ENCODE measurements at places on chromosomes 4 and X. TPM values are rescaled to one million over a fixed set of nuclear protein-coding genes. Genes with fewer than 3 reads are reported as not detected.

DNA sequence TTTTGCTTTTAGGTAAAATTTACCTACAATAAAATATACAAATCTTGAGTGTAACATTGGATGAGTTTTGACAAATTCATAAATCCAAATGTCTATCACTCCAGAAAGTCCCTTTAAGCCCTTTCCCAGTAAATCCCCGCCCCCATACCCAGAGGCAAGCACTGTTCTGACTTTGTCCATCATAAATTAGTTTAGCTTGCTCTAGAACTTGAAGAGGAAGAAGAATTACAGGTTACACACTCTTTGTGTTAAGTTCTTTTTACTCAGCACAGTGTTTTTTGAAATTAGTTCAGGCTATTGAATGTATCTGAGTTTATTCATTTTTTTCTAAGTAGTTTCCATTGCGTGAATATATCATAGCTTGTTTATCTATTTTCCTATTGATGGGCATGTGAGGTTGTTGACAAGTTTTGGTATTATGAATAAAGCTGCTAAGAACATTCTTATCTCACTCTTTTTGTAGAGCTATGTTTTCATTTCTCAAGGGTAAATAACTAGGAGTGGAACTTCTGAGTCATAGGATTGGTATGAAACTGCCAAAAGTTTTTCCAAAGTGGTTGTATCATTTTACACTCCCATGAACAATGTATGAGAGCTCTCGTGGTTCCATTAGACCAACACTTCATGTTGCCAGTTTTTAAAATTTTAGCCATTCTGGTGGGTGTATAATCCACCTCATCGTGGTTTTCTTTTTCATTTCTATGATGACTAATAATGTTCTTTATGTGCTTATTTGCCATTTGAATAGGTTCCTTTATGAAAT is 22.4 kb upstream of the HPSE start:
- no peak for DNase-seq

DNA sequence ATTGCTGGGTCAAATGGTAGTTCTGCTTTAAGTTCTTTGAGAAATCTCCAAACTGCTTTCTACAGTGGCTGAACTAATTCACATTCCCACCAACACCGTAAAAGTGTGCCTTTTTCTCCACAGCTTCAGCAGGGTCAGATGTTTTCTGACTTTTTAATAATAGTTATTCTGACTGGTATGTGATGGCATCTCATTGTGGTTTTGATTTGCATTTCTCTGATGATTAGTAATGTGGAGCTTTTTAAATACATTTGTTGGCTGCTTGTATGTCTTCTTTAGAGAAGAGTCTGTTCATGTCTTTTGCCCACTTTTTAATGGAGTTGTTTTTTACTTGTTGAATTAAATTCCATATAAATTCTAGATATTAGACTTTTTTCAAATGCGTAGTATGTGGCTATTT is 257.5 kb upstream of the ANKRD50 start:
- DNase-seq, result no peak

GRCh38 chr4:33837043-33837838 is 2407.1 kb downstream of the ARAP2 start:
- DNase-seq, result no peak

DNA sequence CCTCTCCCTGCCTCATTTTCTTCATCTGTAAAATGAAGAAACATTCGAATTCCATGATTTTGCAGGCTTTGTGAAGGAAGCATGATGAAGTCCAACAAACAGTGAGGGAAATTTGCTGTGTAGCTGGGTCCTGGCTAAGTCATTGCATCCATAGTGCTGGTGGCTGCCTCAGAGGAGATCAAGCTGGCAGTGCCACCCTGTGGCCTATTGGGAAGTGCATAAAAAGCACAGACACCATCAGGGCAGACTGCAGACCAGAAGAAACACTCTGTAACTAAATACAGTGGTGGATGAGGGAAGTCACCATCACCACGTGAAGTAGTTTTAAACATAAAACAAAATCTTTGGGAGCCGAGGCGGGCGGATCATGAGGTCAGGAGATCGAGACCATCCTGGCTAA is 40.7 kb upstream of the DDX3X start:
- DNase-seq, result no peak

GRCh38 chr4:13178621-13179020 is 305.5 kb downstream of the RAB28 start:
- DNase-seq, result no peak

DNA sequence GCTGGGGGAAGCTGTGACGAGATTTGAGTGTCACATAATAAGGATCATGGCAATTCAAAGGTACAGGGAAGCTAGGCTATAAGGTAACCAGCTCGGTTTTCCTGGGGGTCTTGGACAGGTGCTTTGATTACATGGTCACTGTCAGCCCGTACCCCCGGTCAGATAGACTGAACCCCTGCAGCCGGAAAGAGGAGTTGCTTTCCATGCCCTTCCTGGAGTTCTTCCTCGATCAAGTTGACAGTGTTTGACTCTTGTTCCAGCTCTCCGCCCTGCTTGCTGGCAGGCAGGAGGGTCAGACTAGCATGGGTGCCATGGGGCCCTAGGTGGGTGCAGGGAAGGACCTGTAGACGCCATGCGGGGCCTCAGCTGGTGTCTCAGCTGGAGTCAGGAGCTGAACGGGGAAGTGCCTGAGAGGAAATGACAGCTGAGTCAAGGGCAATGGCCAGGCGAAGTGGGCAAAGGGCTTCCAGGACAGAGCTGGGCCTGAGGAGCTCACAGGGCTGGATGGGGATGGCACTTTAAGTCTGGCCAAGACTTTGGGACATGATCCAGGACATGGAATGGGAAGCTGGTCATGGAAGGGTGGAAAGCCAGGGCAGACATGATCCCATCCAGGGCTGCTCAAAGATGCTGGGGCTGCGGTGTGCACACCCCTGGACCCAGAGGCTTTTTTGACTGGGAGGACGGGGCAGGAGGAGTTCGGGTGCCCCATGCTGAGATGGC is 1.6 kb downstream of the TMEM187 start:
- peak; percentile 61 for DNase-seq

DNA sequence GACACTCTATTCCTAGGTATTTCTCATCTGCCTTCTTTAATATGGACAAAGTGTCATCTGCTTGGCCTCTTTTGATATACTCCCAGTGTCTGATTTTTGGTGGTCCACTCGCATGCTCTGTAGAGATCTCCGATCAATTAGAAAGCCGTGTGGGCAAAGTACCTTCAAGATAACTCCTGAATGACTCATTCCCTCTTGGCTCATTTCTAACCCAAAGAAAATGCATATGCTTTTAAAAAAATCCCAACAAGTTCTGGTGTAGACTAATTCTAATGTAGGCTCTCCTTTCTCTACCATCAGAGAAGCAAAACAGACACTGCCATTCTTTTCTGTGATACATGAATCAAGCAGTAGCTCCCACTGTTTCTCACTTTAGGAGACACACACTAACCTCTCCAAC is 714.9 kb upstream of the ADGRL3 start:
- DNase-seq, result no peak

DNA sequence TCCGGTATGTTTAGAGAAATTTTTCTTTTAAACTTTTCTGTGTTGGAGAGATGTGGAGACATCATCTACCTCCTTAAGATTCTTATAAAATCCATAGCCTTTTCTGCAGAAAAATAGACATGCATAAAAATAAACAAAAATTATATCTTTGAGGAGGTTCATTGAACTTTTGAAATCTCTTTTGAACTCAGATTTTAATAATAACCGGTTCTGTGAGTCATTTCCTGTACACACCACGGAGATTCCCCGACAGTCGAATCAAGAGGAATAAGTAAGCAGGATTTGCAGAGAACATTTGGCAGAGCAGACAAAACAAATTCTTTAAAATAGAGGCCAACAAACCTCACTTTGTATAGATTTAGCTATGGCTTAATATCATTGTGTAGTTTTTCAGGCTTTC is 918.7 kb upstream of the POU3F4 start:
- DNase-seq, result no peak

- DNase-seq, result no peak
Observed at GRCh38 chr4:170399581-170400293, 310.0 kb upstream of the AADAT start.

DNA sequence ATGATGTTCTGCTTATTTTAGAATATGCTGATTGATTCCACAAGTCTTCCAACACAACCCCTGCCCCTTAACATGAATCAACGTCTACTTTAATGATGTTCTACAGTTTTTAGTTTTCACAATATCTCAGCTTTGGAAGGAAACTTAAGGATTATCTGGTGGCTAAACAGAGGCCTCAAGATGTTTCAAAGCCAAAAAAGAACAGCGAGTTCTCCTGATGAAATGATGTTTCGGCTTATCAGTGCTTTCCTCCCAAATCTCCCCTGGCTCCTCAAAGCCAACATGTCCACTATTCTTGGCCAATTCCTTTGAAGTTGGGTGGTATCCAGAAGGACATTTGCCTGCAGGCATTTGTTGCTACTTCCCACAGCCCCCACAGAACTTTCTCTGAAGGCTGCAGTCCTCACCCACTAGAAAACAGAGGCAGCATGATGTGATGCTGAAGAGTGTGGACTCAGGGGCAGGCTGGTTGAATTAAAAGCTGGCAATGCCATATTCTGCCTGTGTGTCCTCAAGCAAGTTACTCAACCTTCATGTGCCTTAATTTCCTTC is 87.3 kb downstream of the ADGRG4 start:
- no peak for DNase-seq

DNA sequence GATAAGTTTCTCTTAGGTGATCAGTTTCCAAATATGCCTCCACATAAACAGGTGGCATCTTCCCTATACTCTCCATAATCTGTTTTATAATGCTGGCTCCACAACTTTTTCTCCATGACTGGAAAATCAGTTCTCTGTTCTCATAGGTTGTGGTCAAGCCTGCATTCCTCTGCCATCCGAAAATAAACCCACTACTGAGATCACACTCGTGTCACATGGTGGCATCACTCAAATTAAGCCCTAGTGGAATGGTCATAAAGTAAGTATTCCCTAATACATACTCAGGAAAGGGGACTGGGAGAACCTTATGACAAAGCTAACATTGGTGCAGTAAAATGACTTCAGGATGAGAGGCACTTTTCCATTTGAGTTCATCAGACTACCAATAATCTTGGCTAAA is 37.6 kb downstream of the MAGED4B start:
- DNase-seq, result no peak

DNA sequence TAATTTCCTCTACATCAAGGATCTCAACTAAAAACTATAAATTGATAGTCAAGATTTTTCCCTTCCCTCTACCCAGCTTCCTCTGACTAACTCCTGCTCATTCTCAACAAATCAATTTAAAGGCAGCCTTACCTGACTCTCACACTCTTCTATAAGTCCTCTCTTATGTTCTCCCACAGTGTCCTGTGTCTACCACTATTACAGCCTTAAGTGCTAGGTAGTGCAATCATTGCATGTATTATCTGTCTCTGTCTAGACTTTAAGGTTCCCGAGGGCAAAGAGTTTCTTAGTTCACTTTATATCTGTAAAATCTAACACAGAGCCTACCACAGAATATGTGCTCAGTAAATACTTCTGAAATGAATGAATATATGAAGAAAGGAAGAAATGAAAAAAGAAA is 123.7 kb downstream of the BTC start:
- no peak for DNase-seq

- no peak for DNase-seq
Observed at GRCh38 chr4:150585611-150586010, 3.7 kb downstream of the MAB21L2 start.

DNA sequence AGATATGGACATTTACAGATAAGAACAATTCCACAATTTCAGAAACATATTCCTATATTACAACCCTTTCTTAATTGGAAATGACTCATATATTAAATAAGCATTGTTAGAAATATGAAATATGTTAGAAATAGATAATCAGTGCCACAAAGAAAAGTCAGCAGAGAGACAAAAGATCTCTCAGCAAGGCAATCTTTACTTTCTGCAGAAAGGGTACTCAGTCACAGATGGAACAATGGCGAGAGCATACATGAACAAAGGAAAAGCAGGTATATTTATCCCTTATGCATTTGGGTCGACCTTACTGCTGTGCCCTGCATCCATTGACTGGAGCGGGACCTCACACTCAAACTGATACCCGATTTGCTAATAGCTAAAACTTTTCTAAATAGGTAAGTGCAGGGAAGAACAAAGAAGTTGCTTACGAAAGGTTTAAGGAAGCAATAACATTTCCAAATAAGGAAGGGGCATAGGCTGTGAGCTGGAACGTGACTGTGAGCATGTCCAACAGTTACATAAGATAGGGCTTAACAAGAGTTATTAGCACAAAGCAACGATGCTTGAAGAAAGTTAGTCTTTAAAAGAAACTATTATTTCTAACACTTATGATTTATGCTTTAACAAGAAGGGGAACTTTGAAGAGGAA is 40.8 kb downstream of the MGARP start:
- no peak for DNase-seq

DNA sequence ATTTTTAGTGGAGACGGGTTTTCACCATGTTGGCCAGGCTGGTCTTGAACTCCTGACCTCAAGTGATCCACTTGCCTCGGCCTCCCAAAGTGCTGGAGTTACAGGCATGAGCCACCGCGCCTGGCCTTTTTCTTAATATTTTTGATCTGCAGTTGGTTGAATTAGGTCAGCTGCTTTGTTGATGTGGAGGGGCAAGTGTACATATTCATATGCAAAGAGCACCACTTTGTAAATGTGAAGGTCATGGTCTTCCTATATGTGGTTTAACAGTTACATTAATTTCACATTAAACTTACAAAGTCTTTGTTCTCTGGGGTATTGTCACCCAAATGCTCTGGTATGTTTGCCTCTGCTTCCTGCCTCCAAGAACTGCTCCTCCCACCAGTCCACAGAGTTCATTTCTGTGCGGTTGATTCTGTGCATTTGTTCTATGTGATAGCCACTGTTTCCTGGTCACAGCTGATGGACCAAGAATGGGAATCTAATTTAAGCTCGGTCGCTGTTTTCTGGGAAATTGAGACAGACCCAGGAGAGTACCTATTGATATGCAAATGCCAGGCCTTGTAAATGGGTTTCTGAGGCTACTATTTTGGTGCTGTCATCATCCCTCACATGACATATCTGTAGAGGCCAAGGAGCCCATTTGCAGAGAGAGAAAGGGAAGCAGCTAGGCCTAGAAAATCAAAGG is 26.9 kb upstream of the HPSE start:
- DNase-seq, result no peak

- peak; percentile 81 for DNase-seq
Observed at GRCh38 chrX:10173331-10173900, 16.6 kb downstream of the CLCN4 start.

GRCh38 chrX:79167462-79167861 is 23.0 kb downstream of the GPR174 start:
- DNase-seq, result no peak

- no peak for DNase-seq
Observed at GRCh38 chr4:104719539-104720230, 225.0 kb upstream of the CXXC4 start.

Gene DCAF12L2
- 1.1 TPM for total RNA-seq

Gene CENPE
- 2.2 TPM for total RNA-seq

Gene ZBTB49
- total RNA-seq, result 4.8 TPM

Gene FREM3
- not detected for total RNA-seq

Gene TBC1D14
- 30.5 TPM for total RNA-seq

Gene SSX1
- not detected for total RNA-seq

Gene PAGE2
- not detected for total RNA-seq

Gene ATOH1
- total RNA-seq, result not detected

Gene BEND4
- total RNA-seq, result 0.24 TPM

Gene C4orf51
- not detected for total RNA-seq

Gene ABCG2
- 3.4 TPM for total RNA-seq

Gene ARAF
- 42.5 TPM for total RNA-seq

Gene RHOXF1
- not detected for total RNA-seq
